Activated CD4-positive, alpha-beta T cell treated with anti-CD3 and anti-CD28 coated beads, Interleukin-2, amount 50 U/mL, for 24 hours (primary cell): ENCODE measurements at places on chromosomes 6 and 20.

DNA sequence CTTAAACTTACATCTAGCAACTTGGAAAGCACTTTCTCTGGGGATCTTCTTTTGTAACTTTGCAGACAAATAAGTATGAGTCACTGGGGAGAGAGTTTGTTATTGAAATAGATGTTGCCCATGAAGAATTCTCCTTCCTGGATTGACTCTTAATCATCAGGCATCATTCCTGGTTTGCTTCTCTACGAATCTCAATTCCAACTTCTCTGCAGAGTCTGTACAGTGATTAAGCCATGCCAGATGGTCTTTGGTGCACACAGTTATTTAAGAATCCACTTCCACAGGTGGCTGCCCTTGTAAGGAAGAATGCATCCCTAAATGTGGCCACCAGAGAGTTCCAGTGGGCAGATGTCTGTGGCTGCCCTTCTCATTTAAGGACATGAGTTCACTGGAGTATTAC, 25.7 kb downstream of the MYCT1 start:
- DNase-seq: no peak

DNA sequence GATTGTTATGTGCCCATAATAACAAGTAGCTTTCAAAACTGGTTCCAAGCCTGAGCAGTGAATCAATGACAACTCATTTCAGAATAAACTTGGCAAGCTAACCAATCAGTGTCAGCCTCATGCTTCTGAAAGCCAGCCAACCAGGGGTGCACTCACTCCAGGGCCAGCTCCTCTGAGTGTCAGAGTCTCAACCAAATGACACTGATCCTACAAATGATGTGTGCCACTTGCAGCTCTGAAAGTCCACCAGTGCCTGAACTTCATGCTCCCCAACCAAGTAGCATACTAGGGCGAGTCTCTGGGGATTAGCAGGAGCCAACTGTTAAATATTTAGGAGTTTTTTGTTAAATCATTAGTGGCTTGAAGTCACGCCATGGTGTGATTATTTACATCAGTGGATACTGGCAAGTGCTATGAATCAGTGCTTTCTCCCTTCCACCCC, 4.5 kb downstream of the IYD start:
- DNase-seq: no peak

GRCh38 chr6:96450082-96450769, 71.4 kb upstream of the UFL1 start:
- DNase-seq: no peak

DNA sequence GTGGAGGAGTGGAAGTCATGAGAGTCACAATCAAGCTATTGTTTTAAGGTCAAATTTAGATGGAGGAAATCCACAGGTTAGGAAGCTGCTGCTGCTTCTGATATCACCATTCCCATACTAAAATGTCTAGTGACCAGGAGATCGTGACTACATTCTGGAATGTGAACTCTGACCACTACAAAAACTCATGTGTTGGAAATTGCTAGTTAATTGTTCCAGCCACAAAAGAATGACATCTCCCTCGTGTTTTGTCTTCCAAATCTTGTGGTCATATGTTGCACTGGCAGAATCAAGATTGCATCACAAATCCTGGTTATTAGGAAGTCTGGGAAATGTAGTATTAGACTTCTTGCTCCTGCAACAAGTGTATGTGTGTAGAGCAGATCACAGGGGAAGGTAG, 441.9 kb downstream of the CD109 start:
- DNase-seq: no peak

GRCh38 chr20:58352468-58352867, 36.6 kb upstream of the VAPB start:
- DNase-seq: no peak

DNA sequence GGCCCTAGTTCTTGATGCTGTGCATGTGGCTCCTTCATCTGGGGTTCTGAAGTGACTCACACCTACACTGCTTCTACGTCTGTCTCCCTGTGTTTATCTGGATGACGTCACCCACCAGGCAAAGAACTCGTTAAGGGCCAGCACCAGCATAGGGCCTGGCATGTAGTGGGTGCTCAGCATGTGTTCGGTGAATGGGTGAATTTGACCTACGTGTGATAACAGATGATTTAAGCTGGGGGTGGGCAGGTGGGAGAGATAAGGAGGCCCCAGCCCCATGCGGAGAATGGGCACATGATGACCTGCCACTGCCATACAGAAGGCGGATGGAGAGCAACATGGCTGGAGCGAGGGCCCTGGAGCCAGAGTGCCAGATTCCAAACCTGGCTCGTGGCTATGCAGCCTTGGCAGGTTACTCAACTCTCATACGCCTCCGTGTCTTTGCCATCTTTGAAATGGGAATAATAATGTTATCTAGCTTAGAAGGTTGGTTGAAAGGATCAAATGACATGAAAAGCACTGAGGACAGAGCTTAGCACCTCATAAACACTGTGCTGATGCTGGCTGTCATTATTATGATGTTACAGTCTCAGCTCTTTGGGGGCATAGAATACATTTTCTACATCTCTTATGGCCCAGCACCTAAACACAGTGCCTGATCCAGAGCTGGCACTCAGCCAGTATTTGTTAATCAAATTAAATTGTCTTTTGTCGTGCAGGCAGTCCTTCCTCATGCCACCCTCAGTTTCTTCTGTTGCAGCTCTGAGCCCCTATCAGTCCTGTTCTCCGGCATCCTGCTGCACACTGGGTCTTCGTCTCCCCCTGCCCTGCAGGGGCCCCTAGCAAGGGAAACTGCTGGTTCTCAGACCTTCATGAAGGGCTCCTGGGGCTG, 39.6 kb downstream of the VEGFA start:
- no peak for DNase-seq

DNA sequence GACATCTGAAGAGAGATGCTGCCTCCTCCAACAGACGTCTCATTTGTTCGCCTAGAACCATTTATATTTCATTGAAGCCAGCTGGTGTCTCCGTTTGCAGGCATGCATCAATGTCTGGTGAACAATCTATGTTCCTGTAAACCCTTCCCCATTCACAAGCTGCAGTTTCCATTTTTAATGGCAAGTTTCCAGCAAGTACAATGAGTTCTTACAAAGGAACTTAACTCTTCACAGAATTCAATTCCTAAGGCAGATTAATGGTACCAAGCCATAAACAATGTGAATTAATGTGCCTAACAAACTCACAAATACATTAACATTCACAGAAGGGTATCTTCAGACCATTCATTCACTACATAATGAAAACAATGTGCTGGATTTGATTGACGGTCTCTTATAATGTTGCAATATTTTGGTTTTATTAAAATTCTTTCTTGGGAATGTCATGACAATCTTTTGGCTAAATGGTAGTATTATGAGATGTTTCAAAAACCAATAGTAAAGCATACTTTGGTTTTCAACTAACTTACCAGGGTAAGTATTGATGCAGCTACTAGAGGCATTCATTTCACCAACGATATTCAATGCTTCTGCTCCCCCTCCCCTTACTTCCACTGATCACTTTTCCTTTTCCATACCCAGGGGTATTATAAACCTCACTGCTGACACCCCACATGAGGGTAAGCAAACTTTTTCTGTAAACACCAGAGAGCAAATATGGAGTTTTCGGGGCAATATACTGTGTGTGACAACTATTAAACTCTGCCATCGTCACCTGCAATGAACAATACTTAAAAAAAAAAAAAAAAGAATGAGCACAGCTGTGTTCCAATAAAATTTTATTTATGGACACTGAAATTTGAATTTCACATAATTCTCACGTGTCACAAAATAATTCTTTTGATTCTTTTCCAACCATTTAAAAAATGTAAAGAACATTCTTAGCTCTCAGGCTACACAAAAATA, 4.2 kb downstream of the AKIRIN2 start:
- DNase-seq: no peak

- DNase-seq: no peak
These were observed 51.5 kb upstream of the KIF25 start for GRCh38 chr6:167946007-167946406.

GRCh38 chr6:11356404-11357155, 124.1 kb upstream of the NEDD9 start:
- DNase-seq: no peak

- DNase-seq: no peak
These were observed 732 bp downstream of the CYP24A1 start for GRCh38 chr20:54172856-54173652.

DNA sequence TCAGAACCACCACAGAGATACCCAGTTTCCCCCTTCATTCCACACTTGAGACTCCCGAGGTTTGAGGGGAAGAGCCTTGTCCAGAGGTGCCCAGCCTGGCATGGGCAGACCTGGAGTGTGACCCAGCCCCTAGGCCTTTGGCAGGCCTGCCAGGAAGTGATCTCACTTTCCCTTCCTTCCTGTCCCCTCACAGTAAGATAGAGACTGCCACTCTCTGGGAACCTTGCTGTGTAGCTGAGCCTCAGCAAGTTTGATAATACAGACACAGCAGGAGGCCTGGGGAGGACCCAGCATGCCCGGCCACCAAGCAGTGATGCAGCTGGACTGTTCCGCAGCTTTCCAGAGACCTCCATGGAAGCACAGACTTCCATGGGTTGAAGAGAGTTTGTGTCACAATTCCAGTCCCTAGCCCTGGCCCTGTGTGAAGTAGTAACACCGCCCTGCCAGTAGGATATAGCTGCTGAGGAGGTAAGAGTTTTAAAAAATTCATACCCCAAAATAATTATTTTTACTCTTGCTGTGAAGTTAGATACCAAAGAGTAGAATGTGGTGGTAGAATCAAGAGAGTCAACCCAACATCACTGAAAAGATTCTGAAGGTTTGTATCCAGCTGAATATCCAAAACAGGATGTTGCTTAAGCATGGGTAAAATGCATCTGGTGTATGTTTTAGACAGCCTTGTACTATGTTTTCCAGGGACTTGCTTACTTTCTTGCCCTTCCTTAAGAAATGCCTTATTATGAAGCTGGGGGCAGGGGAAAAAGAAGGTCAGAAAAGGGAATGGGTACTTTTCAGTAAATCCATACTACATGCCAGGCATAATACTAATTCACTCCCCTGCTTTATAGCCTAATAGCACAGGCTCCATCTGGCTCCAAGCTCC, 16.3 kb downstream of the PKIG start:
- no peak for DNase-seq

- no peak for DNase-seq
These were observed 75.3 kb upstream of the MRAP2 start for GRCh38 chr6:83958241-83958685.

DNA sequence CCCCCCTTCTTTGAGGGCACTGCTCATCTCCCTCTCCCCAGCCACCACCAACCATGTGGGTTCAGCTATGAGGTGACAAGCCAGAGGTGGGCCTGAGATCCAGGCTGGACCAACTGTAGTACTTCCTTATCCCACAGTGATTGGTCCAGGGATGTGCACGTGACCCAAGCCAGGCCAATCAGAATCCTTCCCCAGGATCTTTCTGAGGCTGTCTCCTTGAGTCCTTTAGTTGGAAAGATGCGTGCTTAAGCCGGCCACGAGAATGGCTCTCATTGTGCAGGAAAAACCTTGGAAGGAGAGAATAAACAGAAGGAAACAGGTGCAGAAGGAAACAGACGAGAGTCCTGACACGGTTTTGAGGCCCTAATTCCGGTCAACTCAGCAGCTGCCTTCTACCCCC, 39.2 kb downstream of the ZC3H12D start:
- DNase-seq: no peak

GRCh38 chr6:37038292-37039198, 33.1 kb downstream of the FGD2 start:
- no peak for DNase-seq

- DNase-seq: no peak
These were observed 67.3 kb upstream of the JAG1 start for GRCh38 chr20:10741060-10741459.

DNA sequence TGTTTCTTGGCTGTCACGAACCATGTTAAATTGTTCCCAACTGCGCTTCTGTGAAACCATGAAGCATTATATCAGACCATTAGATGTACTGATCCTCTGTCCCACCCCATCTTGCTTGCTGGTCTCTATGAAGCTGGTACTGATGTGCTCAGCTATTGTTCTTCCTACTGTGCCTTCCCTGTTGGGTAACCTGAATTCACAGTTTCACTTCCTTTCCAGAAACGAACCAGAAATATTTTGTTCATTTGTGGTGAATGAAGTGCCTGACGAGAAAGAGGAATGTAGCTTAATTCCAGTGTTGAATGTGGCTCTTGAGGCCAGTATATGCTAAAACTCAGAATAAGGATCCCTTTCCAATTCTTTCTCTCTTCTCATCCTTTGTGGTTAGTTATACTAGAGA, 58.1 kb upstream of the SNAP91 start:
- no peak for DNase-seq

DNA sequence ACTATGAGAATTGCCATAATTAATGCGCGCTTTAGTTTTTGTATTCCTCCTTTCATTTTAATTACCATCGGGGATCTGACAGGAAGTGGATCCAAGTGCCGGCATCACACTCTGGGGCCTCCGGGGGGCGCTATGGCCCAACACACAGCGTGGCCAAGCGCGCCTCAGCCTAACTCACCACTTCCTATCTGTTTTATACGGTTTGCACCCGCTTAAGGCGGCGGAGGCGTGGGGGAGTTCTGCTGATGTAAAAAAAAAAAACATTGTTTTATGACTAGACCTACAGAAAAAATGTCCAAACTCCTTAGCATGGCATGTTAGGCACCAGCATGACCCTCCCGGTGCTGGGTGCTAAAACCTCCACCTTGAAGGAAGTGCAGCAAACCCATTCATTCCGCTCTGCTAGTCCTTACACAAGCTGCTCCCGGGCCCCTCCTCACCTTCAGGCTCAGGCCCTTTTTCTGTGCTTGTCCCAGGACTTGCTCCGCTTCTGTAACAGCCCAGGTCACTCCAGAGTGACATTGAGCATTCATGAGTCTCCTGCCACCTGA, 4.5 kb upstream of the EBF4 start:
- DNase-seq: peak; percentile 63

- no peak for DNase-seq
These were observed 619 bp downstream of the DAAM2 start for GRCh38 chr6:39792540-39793450.

DNA sequence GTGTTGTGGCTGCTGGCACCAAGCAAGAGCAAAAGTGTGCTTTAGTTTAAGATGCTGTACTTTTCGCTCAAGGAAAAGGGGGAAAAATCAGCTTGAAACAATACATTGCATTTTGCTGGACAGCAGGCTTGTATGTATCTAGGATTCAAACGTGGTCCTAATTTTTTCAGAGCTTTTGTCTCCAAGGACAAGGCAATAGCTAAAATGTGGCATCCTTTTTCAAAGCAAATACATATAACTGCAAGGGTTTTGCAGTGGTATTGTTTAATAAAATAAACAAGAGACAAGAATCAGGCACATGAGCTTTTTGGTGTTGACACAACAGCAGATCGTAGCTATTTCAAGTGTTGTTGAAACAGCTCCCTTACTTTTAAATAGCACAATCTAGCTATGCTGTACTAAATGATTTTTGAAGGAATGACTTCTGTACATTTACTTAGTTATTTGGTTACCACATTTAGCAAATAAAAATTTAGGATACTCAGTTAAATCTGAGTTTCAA, 137.0 kb upstream of the HEY2 start:
- no peak for DNase-seq

- no peak for DNase-seq
These were observed 568.9 kb upstream of the CITED2 start for GRCh38 chr6:139943391-139943790.

GRCh38 chr20:1417273-1417672, 24.4 kb upstream of the FKBP1A start:
- no peak for DNase-seq
